ENCODE measurements at places on chromosomes 2 and 18.

DNA sequence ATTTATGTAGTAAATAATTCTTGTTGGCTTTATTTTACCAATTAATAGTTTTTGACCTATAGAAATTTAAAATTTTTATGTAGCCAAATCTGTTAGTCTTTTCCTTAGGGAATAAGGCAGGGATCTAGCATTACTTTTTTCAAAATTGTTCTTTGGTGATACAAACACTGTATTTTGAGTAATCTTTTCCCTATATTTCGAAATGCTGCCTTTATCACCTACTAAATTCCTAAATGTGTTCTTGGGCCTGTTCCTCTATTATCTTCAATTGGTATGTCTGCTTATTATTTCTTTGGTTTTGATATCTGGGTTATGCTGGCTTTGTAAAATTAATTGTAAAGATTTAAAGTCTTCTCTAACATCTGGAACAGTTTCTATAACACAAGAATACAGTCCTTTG, 87.5 kb downstream of the DYSF start:
- DNase-seq, result no peak

DNA sequence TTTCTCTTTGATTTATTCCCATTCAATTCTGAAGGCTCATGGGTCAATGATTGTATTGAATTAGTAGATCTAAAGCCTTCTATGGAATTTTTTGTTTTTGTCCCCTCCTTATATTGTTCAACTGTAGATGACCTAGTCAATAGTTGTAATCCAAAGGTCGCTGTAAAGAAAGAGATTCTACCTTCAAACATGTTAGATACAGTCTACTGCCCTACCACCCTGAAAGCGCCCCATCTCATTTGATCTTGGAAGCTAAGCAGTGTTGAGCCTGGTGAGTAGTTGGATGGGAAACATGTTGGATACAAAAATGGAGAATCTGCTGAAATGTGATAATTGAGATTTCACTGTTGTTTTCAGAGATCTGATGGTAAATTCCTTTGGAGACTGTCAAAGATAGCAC, 63.0 kb downstream of the PPP1R1C start:
- DNase-seq, result no peak

- no peak for DNase-seq
Measured at GRCh38 chr2:23698116-23698693, 228.7 kb downstream of the ATAD2B start.

GRCh38 chr2:52498077-52498750, 1269.4 kb upstream of the CHAC2 start:
- DNase-seq, result no peak

DNA sequence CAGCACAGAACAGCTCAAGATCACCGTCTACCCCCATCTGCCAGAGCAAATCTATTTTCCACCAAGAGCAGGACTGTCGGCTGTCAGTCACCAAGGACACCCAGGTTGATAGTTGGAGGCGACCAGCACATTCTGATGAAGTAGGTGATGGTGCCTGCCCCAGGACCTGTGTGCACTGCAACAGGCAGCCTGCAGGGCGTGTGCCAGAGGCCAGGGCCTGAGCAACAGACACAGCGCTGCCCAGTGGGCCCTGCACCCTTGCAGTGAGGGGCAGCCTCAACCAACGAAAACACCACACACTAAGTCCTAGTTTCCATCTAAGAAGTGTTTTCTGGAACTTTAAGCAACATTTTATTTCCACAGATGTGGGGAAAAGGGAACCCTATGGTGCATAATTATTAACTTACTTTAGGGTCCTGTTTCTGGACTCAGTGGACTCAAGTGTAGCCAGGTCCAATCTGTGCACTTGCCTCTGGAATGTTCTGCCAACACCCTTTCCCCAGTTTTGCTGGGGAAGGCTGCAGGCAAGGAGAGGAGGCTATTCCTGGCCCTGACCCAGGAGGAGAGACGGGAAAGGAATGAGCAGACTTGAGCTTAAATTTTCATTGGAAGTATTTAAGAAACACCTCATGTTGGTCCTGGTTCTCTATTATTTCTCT, 61.5 kb downstream of the ADNP2 start:
- no peak for DNase-seq

DNA sequence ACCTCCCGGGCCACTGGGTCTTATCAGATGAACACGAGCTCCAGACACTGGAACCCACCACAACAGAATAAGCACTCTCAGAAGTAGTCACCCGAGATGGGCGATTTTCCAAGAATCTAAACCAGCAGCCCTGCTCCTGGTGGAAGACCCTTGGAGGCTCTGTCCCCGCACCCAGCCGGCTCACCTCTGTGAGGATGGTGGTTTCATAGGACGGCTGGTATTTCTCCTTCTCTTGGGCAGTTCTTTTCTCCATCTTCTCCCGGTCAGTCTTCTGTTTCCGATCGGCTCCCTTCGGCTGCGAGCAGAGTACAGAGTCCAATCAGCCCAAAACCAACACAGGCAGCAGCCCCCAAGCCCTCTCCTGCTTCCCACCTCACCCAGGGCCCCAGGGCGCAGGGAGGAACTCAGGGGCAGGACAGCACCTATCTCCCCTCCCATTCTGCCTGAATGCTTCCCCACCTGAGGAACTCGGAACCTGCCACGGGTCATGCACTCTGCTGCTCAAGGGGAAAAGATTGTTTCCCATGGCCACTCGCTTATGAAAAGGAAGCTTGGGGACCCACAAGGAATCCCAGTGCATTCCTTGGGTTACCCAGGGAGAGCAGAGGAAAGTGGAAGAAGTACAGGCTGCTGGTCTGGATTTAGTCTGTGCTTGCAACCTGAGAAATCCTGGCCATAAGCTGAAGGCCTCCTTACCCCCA, 42.7 kb downstream of the TFCP2L1 start:
- no peak for DNase-seq

- DNase-seq, result no peak
Measured at GRCh38 chr2:15498554-15498953, 62.6 kb downstream of the NBAS start.

DNA sequence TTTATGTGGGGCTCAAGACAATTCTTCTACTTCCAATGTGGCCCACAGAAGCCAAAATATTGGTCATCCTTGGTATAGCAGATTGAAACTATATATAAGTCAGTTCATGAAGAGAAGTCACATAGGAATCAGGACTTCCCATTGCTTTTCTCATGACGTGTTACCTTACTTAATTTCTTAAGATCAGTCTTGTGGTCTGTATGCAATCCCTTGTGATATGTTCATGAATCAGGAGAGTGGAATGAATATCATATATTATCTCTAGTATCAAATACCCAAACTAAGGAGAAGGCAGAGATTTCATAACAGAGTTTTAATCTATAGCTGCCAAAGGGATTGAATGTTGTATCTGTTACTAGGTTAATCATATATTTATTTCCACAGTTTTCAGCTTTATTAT, 1390.4 kb downstream of the SUCLG1 start:
- DNase-seq, result no peak
